ENCODE measurements at places on chromosomes 1 and 21.

- no peak for DNase-seq
Measured at GRCh38 chr1:185957441-185958363, 223.5 kb downstream of the HMCN1 start.

GRCh38 chr1:185291159-185291558 lies 25.9 kb downstream of the IVNS1ABP start:
- DNase-seq = no peak

DNA sequence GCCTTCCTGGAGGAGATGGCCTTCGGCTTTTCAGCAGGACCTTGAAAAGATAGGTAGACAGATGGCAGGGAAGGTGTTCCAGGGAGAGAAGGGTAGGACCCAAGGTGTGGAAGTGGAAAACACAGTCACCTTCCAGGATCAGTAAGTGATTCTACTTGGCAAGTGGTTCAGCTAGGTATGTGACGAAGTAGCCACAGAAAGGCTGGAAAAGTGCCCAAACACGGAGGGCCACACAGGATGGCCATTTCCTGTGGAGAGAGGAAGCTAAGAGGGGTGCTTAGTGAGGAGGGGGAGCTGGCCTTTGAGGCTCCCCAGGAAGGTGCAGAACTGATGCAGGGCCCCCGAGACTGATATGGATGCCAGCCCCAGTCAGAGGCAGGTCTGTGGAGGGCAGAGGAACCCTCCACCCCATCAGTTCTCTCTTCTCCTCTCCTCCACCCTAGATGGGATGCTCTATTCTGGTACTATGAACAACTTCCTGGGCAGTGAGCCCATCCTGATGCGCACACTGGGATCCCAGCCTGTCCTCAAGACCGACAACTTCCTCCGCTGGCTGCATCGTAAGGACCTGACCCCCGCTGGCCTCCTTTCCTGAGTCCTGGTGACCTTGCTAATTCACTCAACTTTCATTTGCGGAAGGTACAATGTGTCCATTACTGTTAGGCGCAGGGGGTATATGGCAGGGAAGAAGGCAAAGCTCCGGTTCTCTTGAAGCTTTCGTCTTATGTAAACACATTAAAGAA lies 6.8 kb downstream of the SEMA4A start:
- no peak for DNase-seq

DNA sequence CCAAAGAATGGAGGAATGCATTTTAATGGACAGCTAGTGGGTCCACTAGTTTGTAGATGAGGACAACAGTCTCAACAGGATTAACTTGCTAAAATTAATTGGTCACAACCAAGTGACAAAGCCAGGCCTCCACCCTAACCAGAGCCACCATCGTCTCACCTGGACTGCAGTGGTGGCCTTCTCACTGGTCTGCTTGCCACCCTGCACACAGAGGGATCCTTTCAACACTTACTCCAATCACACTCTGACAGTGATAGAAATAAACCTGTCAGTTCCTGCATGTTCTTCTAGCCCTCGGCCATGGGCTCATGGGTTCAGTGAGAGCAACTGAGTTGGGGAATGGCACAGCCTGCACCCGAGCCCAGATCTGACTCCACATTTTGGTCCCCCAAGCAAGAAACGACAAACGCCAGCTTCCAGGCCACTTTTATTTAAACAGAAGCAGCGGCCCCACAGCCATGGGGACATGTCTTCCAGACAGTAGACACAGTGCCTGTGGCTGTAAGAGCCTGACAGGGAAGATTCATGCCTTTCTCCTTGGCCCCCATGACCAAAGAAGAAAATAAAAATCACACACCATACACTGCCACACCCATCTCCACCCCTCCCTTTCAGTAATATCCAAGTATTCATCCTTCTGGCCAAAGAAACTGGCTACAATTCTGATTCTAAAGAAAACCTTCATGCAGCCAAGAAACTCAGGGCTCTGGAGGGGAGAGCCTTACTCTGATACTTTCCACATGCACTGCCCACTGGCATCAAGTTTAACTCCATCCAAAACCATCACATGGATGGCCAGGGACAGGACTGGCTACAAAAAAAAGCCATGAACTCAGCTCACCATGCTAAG lies 37.6 kb downstream of the DHCR24 start:
- no peak for DNase-seq

DNA sequence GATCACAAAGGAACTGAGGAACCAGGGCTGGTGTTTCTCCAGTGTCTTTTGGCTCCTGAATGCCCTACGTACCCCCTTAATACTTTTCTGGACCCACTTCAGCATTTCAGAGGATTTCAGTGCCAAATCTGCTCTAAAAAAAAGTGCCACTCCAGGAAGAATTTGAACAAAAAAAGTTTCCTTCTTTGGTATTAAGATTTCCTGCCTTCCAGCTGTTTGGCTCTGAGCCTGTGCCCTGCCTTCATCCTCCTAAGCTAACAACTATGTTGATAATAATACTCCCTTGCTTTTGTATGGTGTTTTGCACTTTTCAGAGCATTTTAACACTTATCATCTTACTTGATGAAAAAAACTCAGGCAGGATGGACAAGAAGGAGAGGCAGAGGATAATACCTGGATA lies 11.0 kb upstream of the RIMS3 start:
- no peak for DNase-seq

DNA sequence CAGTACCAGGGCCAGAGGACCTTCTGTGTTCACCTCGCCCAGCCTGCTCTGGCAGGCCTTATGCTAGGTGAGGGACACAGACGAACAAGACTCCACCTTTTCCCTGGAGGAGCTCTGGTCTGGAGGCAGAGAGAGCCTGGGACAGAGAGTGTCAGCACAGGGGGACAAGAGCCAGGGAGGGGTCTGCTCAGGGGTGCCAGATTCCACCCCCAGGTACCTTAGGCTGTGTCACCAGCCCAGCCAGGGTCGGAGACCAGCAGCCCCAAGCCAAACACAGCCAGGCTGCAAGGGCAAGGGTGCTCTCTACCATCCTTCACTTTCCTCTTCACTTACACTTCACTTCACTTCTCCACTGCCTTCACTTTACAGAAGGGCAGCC lies 4.3 kb upstream of the LRP8 start:
- DNase-seq = no peak

DNA sequence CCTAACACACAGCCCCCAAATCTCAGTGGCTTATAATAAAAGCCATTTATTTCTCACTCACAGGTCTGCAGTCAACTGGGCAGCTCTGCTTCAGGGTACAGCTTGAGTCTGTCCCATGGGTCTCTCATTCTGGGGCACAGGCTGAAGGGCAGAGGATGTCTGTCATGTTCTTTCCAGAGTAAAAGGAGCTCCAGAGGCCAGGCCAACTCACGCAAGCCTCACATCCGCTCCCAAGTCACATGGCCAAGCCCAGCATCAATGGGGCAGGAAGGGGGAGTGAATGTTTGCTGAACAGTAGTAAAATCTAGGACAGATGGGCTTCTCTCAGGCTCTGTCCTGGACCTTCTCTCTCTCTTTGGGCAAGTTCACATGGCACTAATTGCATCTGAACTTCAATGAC lies 7.1 kb upstream of the SSBP3 start:
- peak; percentile 76 for DNase-seq

GRCh38 chr1:9249534-9250410 lies 15.2 kb downstream of the H6PD start:
- no peak for DNase-seq

DNA sequence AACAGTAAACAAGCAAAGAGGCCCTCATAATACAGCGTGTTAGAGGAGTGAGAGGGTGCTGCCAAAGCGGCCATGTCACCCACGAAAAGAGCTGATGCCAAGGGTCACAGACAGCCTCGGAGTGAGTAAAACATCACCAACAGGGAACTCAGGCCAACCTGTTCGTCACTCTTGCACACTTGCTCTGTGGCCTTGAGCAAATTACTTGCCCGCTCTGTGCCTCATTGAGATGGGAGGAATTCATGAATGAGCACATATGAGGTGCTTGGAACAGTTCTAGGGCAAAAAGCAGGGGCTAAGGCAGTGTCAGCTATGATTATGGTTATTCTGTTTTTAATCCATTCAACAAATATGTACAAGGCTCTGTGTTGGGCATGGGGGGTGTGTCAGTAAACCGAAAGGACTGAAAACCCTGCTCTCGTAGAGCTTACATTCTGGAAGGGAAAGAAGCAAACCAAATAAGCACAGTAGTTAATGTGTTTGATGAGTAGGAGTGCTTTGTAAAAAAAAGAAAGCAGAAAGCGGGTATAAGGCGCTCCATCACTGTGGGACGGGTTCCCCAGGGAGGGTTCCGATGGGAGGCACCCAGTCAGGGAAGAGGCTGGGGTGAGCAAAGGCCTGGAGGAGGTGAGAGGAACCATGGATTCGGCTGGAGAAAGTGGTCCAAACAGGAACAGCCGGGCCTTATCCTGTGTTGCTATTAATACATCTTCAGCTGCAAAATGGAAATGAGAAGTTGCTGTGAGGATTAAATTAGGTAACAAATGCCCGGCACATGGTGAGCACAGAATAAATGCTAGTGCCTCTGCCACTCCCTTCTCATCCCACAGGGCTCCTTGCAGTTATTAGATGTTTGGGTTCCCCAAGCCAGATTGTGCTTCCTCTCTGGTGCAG lies 39.5 kb upstream of the RD3 start:
- DNase-seq = no peak

GRCh38 chr1:109509176-109510134 lies at the start of gene AMIGO1:
Gene AMIGO1 (minus strand): TSS chr1:109509727. CDS start chr1:109508912, 815 bp downstream.
- peak; percentile 76 for DNase-seq

DNA sequence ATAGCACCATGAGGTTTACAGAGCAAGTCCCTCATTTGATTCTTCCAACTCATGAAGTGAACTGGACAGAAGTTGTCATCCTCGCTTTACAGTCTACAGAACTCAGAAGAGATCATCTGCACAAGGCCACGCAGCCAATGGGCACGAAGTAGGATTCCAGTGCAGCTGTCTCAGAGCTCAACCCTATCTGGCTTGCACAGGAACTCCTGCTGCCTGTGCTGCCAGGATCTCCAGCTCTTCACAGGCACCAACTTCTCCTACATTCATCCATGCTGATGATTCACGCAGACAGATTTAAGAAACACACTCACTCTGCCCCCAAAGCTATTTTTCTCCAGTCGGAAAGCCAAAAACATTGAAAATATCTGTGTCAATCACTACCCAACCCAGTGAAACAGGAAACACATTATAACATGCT lies 157.0 kb downstream of the RERE start:
- peak; percentile 84 for DNase-seq

DNA sequence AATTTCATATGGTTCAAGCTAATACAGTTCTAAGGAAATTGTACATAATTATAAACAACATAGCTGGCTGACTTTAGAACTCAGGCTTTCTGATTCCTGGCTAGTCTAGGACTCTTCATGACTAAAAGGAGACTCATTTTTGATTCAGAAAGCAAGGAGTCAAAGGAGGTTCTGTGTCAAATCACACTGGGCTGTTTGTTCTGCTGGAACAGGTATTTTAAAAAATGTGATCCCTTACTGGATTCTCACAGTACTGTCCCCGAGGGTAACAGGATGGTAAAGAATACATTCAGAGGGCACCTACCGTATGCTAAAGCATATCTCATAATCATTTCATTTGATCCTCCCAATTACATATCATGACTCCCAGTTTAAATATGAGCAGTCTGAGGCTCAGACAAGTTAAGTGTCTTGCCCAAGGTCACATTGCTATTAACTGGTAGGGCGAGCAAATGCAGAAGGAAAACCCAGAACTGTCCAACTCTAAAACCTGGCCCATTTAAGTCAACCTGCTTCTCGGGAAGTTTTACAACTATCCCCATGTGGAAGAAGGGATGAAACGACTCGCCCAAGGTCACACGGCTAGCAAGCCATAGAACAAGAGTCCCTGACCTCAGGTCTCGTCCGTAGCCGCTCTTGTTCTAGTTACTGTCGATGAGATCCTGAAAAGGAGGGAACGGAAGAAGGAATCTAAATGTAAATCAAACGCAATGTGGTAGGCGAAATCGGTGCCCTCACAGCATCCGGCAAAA lies 675 bp downstream of the MYSM1 start:
- DNase-seq = no peak

- peak; percentile 16 for DNase-seq
Measured at GRCh38 chr1:221886743-221887414, 145.0 kb upstream of the DUSP10 start.

GRCh38 chr1:106435269-106435668 lies 621.2 kb upstream of the PRMT6 start:
- no peak for DNase-seq

DNA sequence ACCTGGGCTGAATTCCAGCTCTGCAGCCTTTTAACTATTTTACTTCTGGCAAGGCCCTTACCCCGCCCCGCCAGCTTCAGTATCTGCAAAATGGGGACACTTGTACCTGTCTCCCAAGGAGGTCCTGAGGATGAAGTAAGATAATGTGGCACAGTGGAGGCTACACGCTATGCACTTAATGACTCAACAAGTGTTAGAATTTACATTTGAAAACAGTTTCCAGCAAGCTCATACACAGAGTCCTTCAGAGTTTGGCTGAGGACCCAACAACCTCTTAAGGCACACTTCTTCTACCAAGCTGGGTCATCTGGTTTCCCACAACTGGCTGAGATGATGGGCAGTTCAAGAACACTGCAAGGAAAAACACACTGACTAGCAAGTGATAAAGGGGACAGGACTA lies 30.2 kb upstream of the SLC22A15 start:
- DNase-seq = no peak

GRCh38 chr1:39088658-39089057 lies 62.5 kb downstream of the NDUFS5 start:
- no peak for DNase-seq

DNA sequence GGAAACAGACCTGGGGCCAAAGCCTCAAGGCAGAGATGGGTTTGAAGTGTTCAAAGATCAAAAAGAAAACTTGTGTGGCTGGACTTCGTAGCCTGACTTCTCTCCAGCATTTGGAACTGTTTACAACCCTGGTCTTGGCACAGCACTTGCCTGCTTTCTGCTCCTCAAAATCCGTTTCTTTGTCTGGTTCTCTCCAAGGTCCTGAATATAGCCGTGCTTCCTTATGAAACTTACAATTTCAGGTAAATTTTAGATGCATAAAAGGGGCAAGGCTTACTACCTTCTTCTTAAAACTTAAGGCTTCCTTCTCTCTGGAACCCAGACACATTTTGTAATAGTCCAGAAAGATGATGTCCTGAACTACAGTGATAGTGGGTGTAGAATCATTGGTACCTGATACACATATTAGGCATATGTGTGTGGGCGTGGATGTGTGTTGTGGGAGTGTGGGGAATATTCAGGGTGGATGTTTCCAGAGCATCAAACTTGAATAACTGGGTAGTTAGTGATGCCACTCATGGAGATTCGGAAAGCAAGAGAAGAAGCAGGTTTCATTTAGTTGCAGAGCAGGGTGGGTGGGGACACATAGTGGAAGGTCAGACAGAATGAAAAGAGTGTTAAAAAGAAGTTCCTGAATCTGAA lies 26.4 kb upstream of the FAM78B start:
- no peak for DNase-seq

GRCh38 chr1:210291786-210292230 lies 36.9 kb upstream of the HHAT start:
- DNase-seq = no peak

DNA sequence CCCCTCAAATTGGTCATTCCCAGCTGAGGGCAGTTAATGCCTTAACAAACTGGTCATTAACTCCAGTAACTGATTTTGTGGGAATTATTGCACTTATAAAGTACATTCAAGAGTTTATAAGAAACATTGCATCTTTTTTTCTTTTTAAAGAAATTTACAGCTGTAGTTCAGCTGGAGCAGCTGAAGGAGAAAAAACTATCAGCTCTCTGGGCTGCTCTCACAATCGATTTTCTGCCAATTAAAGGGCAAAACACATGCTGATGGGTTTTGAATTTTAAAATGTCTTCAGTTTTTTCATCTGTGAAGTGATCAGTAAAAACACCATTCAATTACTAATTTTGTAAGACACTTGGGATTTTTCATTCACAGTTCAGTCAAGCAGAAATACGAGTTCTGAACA lies 74.7 kb downstream of the KIFAP3 start:
- DNase-seq = no peak

GRCh38 chr1:111454859-111455641 lies 5.8 kb downstream of the ATP5PB start:
- DNase-seq = no peak

- no peak for DNase-seq
Measured at GRCh38 chr1:109091078-109091838, 694 bp downstream of the TMEM167B start.

All from ascending aorta (tissue), 2 donors.